Amygdala (tissue), 56 donors: ENCODE measurements at places on chromosomes 12 and 14.
A peak's percentile ranks its signal among the peaks of the same experiment; 100 is the strongest.

- DNase-seq = no peak
Measured at GRCh38 chr12:128055567-128055966, 211.4 kb upstream of the TMEM132C start.

DNA sequence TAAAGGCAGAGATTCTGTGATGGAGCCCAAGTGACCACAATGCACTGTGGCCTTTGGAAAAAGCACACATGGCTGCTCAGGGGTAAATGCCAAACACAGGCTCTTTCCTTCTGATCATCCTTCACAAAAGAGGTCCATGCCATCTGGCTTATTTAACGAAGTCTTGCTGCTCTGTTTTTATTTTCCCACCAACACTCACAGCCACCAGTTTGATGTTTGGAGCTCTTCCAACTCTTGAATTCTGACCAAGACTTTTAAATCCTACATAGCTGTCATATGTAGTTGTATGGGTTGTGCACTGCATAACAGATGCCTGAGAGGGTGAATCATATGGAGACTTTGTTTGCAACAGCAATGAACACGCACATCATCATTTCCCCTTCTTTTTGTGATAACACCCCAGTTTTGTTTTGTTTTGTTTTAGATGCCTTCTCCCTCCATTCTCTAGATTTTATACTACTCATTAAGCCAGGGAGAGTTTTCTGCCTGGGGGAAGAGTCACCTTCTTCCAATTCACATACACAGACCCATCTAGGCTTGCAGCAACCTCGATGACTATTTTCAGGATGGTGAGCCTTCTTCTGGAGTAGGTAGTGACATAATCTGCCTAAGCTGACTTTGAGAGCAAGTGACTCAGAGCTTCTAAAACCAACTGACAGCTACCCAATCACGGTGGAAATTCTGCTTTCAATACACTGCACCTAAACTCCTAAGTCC lies 145.2 kb upstream of the WSCD2 start:
- DNase-seq = no peak

GRCh38 chr12:114684098-114684869 lies at the start of gene TBX3:
Gene TBX3, minus strand, starts transcription at chr12:114684175. Its CDS starts 975 bp downstream, at chr12:114683200.
- DNase-seq = peak; percentile 35

GRCh38 chr12:131511803-131512561 lies 198.9 kb upstream of the SFSWAP start:
- no peak for DNase-seq

DNA sequence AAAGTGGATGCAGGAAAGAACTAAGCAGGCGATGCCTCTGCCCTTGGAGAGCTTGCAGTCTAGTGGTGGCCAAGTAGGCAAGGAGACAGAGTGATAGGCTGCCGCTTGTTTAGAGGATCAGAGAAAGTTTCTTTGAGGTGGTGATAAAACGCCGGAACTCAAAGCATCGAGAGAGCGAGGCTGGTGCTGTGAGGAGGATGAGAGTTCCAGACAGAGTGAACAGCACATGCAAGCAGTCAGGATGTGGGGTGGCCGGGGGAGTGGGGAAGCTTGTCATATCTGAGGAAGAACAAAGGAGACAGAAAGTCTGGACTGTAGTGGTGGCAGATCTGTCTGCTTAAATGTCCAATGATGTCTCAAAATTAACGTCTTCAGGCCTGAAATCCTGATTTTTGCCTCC lies 319.7 kb downstream of the SNAPC1 start:
- DNase-seq = no peak

DNA sequence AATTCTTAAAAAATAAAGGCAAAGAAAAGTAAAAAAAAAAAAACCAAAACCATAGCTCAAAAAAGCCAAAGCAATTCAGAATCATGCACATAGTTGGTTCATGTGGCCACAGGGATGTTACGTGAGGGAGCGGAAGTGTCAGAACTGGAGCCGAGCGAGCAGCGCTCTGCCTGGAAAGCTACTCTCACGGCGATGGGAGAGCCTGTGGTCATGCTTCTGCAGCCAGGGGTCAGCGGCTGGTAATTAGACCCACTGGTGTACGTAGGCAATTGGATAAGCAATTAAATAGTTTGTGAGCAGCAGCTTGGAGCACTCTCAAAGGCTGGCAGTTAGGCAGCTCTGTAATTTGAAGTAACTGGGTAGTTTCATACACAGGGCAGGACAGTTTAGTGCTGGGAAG lies 58.1 kb downstream of the TRHDE start:
- no peak for DNase-seq

- DNase-seq = no peak
Measured at GRCh38 chr12:26164118-26164517, 31.3 kb upstream of the SSPN start.

DNA sequence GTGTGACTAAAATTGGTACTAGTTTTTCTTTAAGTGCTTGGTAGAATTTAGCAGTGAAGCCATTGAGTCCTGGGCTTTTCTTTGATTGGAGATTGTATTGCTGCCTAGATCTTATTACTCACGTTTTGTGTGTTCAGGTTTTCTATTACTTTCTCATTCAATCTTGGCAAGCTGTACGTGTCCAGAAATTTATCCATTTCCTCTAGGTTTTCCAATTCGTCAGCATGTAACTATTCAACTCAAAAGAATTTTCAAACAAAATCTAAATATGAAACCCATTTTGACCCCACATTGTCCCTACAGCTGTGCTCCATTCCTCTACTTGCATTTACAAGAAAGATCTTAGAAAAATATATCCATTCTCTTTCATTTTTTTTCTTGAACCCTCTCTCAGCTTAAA lies 1613.4 kb upstream of the SEL1L start:
- no peak for DNase-seq

DNA sequence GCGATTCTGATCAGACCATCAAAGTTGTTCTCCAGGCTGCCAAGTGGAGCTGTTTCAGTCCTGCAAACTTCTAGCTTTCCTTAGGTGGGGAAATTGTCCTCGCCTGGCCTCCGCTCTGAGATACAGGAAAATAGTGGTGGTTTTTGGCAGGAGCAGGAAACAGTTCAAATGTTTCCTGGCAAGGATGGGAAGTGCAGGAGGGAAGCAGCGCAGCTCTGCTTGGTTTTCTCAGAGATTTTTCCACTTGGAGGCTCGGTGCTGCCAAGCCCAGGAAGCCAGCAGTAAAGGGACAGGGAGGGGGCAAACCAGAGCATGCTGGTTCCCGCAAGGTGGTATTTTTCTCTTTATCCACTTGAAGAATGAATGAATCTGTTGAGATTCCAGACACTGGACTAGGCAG lies 17.0 kb downstream of the TMEM63C start:
- no peak for DNase-seq

- DNase-seq = no peak
Measured at GRCh38 chr12:39390752-39391151, 52.2 kb downstream of the KIF21A start.

DNA sequence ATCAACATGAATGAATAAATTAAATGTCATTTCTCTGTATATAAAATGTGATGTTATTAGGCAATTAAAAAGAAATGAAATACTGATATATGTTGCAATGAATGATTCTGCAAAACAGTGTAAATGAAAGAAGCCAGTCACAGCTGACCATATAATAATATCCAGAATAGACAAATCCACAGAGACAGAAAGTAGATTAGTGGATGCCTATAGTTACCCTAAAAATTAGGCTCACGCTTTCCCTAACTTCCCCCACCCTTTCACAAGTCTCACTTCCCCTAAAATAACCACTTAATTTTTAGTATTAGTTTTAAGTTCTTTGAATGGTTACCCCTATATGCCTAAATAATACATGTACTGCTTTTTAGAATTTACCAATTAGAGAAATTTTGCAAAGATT lies 348.9 kb upstream of the FAR2 start:
- no peak for DNase-seq

DNA sequence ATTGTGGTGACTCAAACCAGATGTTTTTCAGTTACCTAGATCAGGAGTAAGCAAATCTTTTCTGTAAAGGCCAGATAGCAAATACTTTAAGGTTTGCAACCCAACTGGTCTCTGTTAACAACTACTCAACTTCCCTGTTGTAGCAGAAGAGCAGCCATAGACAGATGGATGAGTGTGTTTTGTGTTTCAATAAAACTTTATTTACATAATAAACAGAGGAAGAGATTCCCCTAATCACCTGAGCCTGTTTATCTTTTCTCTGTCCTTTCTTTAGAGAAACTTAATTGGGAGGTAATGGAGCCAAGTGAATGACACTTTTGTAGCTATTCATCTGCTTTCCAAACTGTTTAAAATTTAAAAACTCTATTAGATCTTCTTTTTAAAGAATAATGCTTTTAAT lies 365.1 kb downstream of the IPO8 start:
- no peak for DNase-seq

GRCh38 chr12:75591628-75592027 lies 80.2 kb upstream of the KRR1 start:
- DNase-seq = no peak

DNA sequence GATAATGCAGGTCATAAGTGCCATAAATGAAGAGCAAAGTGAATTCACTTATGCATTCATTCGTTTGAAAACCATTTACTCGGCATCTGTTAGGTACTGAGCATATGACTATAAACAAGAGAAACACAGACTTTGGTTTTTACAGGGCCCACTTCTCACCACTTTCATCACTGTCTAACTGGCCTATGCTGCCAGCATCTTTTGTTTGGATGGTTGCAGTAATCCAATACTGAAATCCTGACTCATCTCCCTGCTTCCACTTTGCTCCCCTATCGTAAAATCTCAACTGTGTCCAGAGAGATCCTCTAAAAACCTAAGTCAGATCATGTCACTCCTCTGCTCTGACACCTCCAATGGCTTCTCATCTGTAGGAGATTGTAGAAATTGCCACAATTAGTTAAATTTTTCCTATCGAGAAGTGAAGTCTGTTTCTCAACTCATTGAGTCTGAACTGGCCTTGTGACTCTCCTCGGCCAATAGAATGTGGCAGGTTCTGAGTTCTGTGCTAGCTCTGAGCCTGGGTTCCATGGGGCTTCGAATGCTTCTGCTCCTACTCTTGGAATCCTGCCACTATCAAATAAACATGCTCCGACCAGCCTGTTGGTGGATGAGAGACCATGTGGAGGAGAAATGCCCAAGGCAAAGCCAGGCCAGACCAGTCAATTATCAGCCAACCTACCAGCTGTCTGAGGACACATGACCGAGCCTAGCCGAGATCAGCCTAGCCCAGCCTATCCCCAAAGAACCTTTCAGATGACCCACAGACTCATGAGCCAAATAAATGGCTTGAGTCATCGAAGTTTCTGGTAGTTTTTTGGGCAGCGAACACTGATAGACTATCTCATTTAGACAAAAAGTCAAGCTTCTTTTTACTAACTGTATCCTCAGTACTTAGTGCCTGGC lies 2.2 kb upstream of the BATF start:
- no peak for DNase-seq

DNA sequence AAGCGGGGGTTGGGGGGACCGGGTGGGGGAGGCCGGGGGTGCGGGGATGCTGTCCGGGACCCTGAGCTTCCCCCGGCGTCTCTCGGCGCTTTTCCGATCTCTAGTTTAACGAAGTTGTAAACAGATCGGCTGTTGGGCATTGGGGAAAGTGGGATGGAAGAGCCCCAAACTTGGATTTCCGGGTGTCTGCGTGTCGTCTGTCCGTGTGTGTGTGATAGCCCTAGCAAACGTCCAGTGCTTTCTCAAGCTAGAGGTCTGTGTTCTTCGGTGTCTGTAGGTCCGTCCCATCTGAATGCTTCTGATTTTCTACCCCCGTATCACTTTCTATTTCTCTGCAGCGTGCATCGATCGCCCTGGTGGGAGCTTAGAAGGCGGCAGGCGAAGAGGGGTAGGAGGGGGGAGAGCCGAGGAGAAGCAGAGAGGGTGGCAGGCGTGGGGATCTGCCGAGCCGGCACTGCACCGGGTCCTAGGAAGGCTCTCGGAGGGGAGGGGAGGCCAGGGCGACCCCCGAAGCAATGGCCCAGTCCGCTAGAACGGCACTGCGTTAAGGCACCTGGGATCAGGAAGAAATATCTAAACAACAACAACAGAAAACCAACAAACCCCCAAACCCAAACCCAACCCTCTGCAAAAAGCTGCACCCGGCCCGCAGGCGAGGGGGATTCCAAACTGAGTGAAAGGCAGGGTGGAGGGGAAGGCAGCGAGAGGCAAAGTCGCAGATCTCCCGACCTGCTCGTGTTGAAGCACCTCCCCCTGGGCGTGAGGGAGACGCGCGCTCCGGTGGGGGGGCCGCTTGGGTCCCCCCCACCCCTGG lies 1.0 kb downstream of the KCNA1 start:
- no peak for DNase-seq

DNA sequence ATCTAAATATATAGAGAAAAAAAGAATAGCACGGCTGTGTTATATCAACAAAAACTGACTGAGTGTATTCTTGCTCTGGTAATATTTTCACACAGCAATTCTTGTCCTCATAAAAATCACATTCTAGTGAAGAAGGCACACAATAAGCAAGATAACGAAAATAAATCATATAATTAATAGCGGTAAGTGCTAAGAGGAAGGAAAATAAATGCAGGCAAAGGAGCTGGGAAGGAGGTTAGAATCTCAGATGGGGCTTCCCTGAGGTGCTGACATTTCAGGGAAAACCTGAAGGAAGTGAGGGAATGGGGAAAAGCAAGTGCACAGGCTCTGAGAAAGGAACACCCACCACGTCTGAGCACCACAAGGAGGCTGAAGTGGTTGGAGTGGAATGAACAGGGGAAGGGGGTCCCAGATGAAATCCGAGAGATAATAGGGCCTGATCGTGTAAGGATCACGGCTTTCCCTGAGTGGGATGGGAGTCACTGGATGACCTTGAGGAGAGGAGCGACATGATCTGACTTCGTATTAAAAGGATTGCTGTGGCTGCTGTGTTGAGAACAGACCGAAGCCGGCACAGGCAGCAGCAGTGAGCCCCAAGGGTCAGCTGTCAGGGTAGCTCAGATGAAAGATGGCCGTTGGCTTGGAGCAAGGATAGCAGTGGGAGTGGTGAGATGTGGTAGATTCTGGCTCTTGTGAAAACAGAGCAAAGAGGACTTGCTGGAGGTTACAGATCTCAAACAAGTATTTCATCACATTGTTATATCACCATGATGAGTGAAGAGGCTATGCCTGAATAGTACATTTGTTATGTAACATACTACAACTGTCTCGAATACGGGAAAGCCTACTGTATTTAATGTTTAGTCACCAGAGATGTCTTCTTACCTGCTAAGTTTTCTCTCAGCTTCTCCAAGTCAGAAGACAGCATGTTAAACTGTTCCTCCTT lies 67.1 kb upstream of the VPS33A start:
- DNase-seq = no peak

DNA sequence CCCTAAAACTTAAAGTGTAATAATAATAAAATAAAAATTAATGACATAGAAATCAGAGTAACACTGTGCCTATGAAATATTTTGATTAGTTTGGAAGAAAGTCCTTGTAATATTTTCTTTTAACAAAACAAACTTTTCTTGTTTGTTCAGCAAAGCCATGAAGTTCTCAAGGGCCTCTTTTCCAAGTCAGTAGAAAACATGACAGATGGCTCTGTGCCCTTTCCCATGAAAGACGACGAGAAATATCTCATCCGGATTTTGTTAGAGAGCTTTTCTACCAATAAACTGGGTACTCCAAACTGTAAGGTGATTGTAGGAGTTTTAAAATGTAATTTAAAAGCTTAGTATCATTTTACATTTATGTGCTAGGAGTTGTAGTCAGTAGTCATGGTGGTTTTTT lies 54.5 kb upstream of the ASPG start:
- DNase-seq = no peak

- no peak for DNase-seq
Measured at GRCh38 chr14:39781466-39781865, 349.2 kb upstream of the FBXO33 start.

- no peak for DNase-seq
Measured at GRCh38 chr12:105041186-105041585, 43.1 kb downstream of the ALDH1L2 start.
